ENCODE measurements at places on chromosomes 12 and 14. TPM values are rescaled to one million over a fixed set of nuclear protein-coding genes. Genes with fewer than 3 reads are reported as not detected.
A peak's percentile ranks its signal among the peaks of the same experiment; 100 is the strongest.

The JDP2 gene
- total RNA-seq: 6.3 TPM

The OTOGL gene
- not detected for total RNA-seq

The CLEC1B gene
- not detected for total RNA-seq

The RBP5 gene
- not detected for total RNA-seq

The PTMS gene
- 154 TPM for total RNA-seq

The LBHD2 gene
- total RNA-seq: not detected

The SCNN1A gene
- total RNA-seq: 0.67 TPM

DNA sequence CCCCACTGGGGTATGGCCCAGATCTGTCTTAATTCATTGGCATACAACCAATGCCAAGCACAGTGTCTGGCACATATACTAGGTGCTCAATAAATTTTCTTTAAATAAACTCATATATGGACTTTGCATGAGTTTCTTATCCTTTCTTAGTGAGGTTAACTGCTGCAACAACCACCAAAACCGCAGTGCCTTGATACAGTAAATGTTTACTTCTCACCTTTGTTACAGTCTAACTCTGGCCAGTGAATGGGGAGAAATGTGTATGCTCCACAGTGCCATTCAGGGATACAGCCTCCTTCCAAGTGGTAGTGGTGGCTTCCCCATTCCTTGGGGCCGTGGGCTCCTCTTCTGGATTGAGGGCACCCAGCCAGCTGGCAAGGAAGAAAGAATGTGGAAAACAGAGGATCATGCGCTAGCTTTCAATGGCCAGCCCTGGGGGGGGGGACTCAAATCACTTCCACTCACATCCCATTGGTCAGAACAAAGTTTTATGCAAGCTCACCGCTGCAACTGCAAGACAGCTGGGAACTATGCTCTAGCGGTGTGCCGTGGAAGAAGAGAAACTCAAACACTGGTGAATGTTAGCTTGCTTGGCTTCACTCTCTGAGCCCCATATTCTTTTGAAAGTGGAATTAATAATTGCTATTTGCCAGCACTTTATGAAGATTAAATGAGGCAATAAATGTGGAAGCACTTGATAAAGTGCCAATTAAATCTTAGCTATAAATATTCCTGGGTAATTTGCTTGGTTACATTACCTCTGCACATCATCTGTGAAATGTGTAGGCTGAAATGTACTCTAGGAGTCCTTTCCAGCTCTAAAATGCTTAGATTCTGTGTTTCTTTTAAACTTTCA is 51.0 kb upstream of the SOCS2 start:
- no peak overlapping the region for H3K27ac ChIP-seq
- no peaks in the 10 kb centered on the region for H3K4me1 ChIP-seq
- peaks cover 8% of the 10 kb centered on the region for H3K27me3 ChIP-seq
- no peaks in the 10 kb centered on the region for H3K36me3 ChIP-seq
- no peak for DNase-seq

- H3K36me3 ChIP-seq: no peaks in the 10 kb centered on the region
- peak overlapping the region; percentile 78 for H3K4me3 ChIP-seq
- peak overlapping the region; percentile 76 for H3K27ac ChIP-seq
These were observed 87.2 kb downstream of the DAAM1 start for GRCh38 chr14:59275668-59276067.

DNA sequence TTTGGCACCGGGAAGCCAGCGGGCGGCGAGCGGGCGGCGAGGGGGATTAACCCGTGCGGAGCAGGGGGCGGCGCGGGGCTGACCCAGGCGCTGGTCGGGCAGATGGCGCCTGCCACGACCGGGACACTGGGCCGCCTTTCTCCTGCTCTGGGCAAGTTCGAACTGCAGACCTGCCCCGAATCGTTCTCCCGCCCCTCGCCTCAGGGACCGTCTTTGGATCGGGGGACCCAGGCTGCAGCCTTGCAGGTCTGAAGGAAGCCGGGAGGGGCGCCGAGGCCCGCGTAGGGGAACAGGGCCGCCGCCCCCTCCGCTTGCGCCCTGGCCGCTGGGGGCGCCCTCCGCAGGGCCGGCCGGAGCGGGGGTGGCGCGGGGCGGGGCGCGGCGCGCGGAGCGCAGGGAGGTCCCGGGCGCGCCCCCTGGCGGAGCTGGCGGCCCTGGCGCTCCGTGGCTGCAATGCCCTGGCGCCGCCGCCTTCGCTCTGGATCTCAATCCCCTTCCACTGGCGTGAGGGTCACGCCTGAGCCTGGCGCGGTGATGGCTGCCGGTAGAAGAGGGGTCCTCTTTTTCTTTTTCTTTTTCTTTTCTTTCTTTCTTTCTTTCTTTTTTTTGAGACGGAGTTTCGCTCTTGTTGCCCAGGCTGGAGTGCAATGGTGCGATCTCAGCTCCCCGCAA is 449 bp upstream of the LTBP2 start:
- H3K27ac ChIP-seq: no peak overlapping the region
- peaks cover 53% of the 10 kb centered on the region for H3K4me1 ChIP-seq
- peak overlapping the region; percentile 87 for H3K4me3 ChIP-seq
- peaks cover 50% of the 10 kb centered on the region for H3K27me3 ChIP-seq
- H3K36me3 ChIP-seq: no peaks in the 10 kb centered on the region
- DNase-seq: peak; percentile 95

DNA sequence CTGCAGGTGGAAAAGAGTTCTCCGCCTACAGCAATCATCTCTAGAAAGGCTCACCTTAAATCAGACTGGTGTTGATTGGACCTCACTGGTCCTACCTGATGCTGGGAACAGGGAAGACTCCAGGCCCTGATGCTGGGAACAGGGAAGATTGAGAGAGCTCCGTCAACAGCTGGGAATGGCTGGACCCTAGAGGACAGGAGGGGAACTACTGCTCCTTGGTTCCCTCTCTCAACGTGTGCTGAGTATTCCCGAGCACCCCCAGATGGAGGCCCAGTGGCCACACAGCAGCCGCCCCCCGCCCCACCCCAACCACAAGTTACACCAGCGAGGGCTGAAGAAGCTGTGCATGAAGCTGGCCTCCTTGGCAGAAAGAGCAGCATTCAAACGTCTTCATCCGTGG is 240.3 kb downstream of the SLC15A4 start:
- no peak overlapping the region for H3K4me3 ChIP-seq
- H3K27ac ChIP-seq: no peak overlapping the region
- no peaks in the 10 kb centered on the region for H3K4me1 ChIP-seq
- H3K27me3 ChIP-seq: no peaks in the 10 kb centered on the region
- no peaks in the 10 kb centered on the region for H3K36me3 ChIP-seq
- no peak for DNase-seq

GRCh38 chr14:21437063-21437901 is 18.6 kb downstream of the CHD8 start:
- DNase-seq: peak; percentile 98
- H3K36me3 ChIP-seq: peaks cover 11% of the 10 kb centered on the region
- peaks cover 64% of the 10 kb centered on the region for H3K4me1 ChIP-seq
- peak overlapping the region; percentile 62 for H3K27ac ChIP-seq

DNA sequence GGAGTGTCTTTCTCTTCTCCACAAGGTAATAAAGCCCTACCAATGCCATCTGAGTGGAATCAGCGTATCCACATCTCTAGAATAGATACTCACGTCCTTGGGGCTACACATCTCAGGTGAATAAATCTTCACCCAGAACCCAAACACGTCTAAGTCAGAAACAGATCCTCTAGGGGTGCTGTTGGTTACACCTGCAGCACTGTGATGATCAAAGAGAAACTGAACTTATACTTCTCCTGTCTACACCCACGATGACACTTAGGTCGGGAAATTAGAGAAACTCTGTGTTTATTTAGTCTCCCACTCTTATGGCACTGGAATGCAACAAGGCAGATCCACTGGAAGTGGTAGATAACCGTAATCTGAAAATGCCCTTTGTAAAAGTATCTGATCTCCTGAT is 46.2 kb downstream of the WIF1 start:
- DNase-seq: no peak
- H3K4me3 ChIP-seq: no peak overlapping the region
- no peaks in the 10 kb centered on the region for H3K4me1 ChIP-seq
- H3K27me3 ChIP-seq: peaks cover 21% of the 10 kb centered on the region
- no peaks in the 10 kb centered on the region for H3K36me3 ChIP-seq
- H3K27ac ChIP-seq: no peak overlapping the region

- H3K27me3 ChIP-seq: no peaks in the 10 kb centered on the region
- peak overlapping the region; percentile 73 for H3K4me3 ChIP-seq
- H3K4me1 ChIP-seq: no peaks in the 10 kb centered on the region
- peak; percentile 52 for DNase-seq
- H3K36me3 ChIP-seq: no peaks in the 10 kb centered on the region
These were observed 75.3 kb upstream of the OR4E1 start for GRCh38 chr14:21748869-21749303.

- H3K4me1 ChIP-seq: no peaks in the 10 kb centered on the region
- no peak for DNase-seq
- no peak overlapping the region for H3K27ac ChIP-seq
- H3K36me3 ChIP-seq: peaks cover 24% of the 10 kb centered on the region
- no peak overlapping the region for H3K4me3 ChIP-seq
These were observed 38.2 kb downstream of the XRCC3 start for GRCh38 chr14:103676881-103677675.

- peaks cover 56% of the 10 kb centered on the region for H3K4me1 ChIP-seq
- peak overlapping the region; percentile 96 for H3K27ac ChIP-seq
- H3K36me3 ChIP-seq: peaks cover 5% of the 10 kb centered on the region
- no peaks in the 10 kb centered on the region for H3K27me3 ChIP-seq
These were observed 963 bp upstream of the TINF2 start for GRCh38 chr14:24243336-24243836.

GRCh38 chr12:49023812-49024211 is 5.2 kb upstream of the PRKAG1 start:
- no peak overlapping the region for H3K4me3 ChIP-seq
- H3K36me3 ChIP-seq: peaks cover 11% of the 10 kb centered on the region
- no peaks in the 10 kb centered on the region for H3K27me3 ChIP-seq
- no peak overlapping the region for H3K27ac ChIP-seq
- no peak for DNase-seq
- H3K4me1 ChIP-seq: peaks cover 13% of the 10 kb centered on the region

- no peaks in the 10 kb centered on the region for H3K36me3 ChIP-seq
- H3K4me1 ChIP-seq: peaks cover 15% of the 10 kb centered on the region
- no peak for DNase-seq
- H3K4me3 ChIP-seq: no peak overlapping the region
These were observed 3.0 kb upstream of the MAP3K9 start for GRCh38 chr14:70812124-70812818.

GRCh38 chr12:69913526-69913925 is 88.5 kb downstream of the MYRFL start:
- H3K4me3 ChIP-seq: no peak overlapping the region
- H3K27ac ChIP-seq: peak overlapping the region; percentile 6
- no peak for DNase-seq
- H3K36me3 ChIP-seq: no peaks in the 10 kb centered on the region
- no peaks in the 10 kb centered on the region for H3K4me1 ChIP-seq
- H3K27me3 ChIP-seq: no peaks in the 10 kb centered on the region

GRCh38 chr14:67963545-67963944 is 144.0 kb downstream of the RAD51B start:
- H3K27me3 ChIP-seq: no peaks in the 10 kb centered on the region
- no peak for DNase-seq
- no peak overlapping the region for H3K4me3 ChIP-seq
- H3K36me3 ChIP-seq: peaks cover 6% of the 10 kb centered on the region
- H3K4me1 ChIP-seq: no peaks in the 10 kb centered on the region

DNA sequence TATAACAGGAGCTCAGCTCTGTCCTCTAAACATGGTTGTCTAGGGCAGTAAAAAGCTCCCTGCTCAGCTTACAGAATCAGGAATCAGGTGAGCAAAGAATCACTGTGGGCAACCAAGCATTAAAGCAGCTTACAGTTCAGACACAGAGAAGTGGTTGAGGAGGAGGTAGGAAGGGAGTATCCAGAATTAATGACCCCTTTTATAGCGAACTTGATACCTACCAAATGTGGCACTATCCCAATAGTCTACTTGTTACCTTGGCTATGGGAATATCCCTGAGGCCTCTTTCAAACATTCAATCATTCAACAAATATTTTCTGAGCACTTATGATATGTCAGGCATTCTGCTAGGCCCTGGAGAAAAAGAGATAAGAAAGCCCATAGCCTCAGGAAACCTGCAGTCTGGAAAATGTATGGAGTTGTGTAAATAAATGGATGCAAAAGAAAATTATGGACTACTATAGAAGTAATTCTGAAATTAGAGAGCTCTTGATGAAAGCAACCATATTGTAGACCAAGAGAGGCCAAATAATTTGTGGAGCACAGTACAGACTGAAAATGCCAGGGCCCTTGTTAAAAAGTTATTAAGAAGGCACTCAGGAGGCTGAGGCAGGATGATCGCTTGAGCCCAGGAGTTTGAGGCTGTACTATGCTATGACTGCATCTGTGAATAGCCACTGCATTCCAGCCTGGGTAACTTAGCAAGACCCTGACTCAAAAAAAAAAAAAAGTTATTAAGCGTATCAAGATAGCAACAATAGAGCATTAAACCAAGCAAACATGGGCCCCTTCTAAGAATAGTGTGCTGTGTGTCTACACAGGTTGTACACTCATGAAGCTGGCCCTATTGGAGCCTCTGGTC is 134.0 kb upstream of the CPSF6 start:
- H3K27me3 ChIP-seq: peaks cover 8% of the 10 kb centered on the region
- no peaks in the 10 kb centered on the region for H3K4me1 ChIP-seq
- H3K4me3 ChIP-seq: no peak overlapping the region
- no peaks in the 10 kb centered on the region for H3K36me3 ChIP-seq
- DNase-seq: no peak

- H3K36me3 ChIP-seq: no peaks in the 10 kb centered on the region
- no peak overlapping the region for H3K27ac ChIP-seq
- H3K27me3 ChIP-seq: peaks cover 6% of the 10 kb centered on the region
- DNase-seq: no peak
- no peak overlapping the region for H3K4me3 ChIP-seq
These were observed 53.7 kb upstream of the OTOGL start for GRCh38 chr12:80045594-80045993.

DNA sequence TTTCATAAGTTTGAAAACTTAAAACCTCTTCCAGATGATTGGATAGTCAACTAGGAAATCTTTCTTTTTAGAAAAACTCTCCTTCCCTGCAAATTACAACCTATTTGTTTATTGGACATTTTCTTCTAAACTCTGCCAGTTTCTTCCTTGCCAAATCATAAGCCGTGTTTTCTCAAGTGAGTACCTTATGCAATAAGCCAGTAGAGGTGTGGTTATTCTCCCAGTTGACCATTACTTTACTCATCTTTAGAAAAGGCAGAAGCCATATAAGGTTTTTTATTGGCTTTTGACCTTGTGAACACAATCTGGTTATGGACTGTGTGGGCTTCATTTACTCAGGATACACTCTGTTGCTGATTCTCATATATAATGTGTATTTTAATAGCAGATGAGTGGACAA is 14.6 kb downstream of the ACTR6 start:
- H3K36me3 ChIP-seq: peaks cover 14% of the 10 kb centered on the region
- no peaks in the 10 kb centered on the region for H3K27me3 ChIP-seq
- peaks cover 6% of the 10 kb centered on the region for H3K4me1 ChIP-seq
- H3K4me3 ChIP-seq: no peak overlapping the region
- no peak overlapping the region for H3K27ac ChIP-seq

- H3K27ac ChIP-seq: peak overlapping the region; percentile 90
- peak overlapping the region; percentile 97 for H3K4me3 ChIP-seq
- peak; percentile 52 for DNase-seq
- H3K36me3 ChIP-seq: peaks cover 15% of the 10 kb centered on the region
These were observed 479 bp downstream of the KDM5A start for GRCh38 chr12:388541-389141.

DNA sequence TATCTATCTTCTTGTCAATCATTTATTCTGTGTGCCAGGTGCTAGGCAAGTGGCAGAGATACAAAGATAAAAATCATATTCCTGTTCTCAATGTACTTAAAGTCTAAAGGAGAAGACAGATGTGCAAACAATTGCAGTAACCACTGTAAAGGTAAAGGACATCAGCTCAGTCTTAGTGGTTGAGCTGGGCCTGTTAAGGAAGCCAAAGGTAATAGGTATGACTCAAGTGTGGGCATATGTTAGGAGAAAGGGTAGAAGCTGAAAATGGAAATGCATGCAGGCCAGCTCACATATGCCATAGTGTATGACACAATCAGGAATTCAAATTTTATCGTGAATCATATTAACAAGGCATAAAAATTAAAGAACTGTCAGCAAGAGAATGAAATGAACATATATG is 49.8 kb downstream of the FAR2 start:
- DNase-seq: no peak
- H3K27ac ChIP-seq: no peak overlapping the region
- no peaks in the 10 kb centered on the region for H3K4me1 ChIP-seq
- no peak overlapping the region for H3K4me3 ChIP-seq
- no peaks in the 10 kb centered on the region for H3K27me3 ChIP-seq

All from activated T-cell treated with anti-CD3 and anti-CD28 coated beads, Interleukin-2, amount 50 U/mL, for 72 hours (primary cell).